NCI-H1092 (cell line): ENCODE measurements at places on chromosomes 12 and 14.

DNA sequence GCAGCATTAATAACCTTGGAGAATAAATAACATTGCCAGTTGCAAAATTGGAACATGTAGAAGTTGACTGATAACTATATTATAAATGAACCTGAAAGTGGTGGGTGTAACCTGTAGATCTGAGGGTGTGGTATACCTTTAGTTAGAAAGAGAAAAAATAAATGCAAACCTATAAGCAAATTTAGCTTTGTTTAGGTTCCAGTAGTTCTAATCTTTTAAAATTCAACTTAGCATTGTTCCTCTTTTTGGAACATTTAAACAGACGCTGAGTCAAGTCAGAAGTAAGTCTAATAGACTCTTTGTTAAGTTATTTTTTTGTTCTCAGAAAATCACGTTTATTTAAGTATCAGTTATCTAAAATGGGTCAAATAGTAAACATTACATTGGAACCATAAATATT, 120.0 kb downstream of the DNAI7 start:
- DNase-seq, result no peak

DNA sequence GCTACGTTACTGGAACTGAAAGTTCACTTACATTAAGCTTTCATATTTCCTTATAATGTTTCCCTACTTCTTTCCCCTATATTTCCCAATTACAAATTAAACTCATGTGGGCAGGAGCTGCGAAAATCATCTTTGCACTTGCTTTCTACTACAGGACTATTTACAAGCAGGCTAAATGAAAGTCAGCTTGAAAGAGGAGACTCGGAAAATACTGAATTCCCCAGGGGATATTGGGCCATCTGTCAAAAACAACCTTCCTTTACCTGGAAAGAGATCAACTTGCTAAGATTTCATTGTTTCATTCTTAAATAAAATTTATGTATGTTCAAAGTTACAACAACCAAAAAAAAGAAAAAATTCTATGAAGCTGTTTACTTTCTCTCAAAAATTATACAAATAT, 92.8 kb upstream of the BBS10 start:
- DNase-seq, result no peak

DNA sequence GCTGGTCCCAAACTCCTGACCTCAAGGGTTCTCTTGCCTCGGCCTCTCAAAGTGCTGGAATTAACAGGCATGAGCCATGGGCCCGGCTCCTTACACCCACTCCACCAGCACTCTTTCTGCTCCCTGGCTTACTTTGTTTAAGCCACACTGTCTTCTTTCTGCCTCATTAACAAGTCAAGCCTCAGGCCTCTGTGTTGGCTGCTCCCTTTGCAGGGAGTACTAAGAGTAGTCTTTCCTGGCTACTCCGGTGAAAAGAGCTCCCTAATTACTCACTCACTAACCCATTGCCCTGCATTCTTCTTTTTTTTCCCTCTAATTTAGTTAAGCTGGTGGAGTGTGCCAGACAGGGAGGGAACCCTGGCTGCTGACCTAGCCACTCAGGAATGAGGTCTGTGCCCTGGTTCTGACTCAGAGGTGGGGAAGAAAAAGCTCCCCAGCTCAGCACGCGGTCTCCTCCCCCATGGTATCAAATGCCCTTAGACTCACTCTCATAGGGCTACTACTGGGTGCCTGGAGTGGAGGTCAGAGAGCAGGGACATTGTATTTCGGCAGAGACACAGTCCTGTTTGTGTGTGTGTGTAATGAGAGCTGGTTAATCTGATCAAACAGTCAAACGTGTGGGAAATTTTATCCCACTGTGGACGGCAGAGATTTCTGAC, 19.8 kb downstream of the GALNT6 start:
- DNase-seq, result no peak

GRCh38 chr12:40033242-40033630, 72.6 kb downstream of the SLC2A13 start:
- DNase-seq, result no peak

DNA sequence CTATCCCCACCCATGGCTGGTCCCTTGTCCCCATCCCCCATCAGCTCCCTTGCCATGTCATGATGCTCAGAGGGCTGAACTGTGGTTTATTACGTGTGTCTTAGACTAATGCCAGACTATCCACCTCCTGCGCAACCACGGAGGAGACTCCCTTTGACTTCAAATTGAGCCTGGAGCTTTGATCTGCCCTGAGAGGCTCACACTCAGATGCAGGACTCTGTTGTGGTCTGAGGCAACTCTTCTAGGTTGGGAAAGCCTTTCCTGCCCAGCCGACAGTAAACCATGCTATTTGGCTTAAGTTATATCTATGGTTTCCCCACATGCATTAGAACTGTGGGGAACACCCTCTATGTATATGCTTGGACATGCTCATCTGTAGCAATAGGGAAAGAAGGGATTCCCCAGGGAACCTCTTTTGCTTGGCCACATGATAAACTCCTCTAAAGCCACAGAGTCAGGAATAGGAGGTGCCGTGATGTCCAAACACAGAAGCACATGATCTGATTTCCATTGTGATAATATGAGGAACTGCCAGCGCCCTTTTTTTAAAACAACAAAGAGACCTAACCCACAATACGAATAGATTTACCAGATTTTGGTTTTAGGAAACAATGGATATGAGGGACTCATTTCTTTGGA, 11.1 kb upstream of the LGALS3 start:
- no peak for DNase-seq

DNA sequence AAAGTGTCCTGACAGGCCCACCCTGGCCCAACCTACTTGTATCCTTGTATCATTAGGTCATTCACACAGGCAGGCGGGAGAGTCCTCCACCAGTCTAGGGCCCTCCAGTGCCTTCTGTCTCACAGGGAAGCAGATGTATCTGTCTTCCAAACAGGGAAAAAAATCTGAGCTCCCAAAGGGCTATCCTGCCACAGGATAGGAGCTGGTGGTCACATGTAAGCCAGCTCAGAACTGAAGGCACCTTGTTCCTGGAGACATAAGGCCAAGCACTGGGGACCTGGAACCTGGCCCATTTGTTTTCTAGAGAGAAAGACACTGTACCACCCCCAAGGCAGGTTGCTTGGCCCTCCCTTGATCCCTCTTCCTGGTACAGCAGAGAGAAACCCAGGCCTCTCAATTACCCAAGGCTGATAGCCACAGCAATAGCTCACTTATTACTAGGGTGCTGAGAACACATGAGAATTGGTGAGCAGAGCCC, 19.4 kb upstream of the PLEKHH1 start:
- no peak for DNase-seq

DNA sequence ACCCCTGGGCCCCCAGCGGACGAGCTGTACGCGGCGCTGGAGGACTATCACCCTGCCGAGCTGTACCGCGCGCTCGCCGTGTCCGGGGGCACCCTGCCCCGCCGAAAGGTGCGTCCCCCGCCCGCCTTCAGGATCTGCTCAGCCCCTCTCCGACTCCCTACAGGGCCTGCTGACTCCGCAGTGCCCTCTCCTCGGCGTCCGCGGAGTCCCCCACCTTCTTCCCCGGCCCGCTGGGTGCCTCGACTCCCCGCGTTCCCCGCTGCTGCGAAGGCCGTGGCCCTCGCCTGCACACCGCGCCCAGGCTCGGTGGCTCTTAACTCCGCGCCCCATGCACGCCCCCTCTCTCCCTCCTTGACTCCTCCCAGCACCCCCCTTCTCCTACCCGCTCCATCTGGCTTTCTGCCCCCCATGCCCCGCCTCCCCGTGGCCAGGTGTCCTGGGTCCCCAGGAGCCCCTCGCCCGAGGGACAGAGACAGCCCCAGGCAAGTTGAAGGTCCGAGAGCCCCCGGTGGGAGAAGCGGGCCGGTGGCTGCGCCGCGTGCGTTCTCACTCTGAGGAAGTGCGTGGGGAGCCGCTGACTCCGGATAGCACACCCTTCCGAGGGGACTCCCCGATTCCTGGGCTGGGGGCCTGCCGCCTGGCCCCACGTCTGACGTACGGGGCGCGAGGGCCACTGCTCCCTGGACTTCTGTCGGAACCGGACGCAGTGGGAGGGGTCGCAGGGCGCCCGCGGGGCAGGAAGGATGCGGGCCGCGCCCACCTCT, 594 bp downstream of the TAMALIN start:
- no peak for DNase-seq

GRCh38 chr14:87351007-87351406, 642.0 kb downstream of the GALC start:
- DNase-seq, result no peak

DNA sequence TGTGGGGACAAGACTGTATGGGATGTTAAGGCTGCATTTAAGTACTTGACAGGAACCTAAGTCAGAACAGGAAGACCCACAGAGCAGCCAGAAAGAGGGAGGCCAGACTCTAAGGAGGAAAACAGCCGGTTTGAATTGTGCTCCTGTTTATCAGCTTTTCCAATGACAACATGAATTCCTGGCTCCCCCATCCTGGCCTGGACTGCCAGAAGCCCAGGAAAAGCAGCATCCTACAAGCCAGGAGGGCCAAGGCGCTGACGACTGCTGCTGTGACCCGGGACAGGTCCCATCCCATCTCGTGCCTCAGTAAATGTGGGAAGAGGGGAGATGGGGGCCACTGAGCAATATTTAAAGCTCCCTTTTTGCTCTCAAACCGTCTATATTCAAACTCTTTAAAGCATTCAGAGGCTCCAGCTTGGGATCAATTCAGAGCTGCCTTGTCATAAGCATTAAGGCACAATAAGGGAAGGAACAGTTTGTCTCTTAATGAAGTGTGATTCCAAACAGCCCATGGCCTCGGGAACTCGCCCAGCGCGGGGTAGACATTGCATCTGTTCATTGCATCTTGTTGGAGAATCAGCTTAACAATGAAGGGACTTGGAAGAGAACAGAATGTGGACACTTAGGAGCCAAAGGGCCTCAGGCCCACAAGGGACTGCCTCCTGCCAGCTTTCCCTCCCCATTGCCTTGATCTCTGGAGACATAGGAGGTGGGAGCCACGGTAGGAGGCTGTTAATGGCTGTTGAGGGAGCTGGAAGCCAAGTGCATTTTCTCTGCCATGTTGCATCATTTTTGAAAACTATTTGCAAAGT, 49.6 kb downstream of the CMKLR1 start:
- DNase-seq, result no peak

GRCh38 chr12:7092229-7092985, at the start of gene C1R:
Gene C1R, minus strand, starts transcription at chr12:7092445. Its CDS starts 57 bp downstream, at chr12:7092388.
- DNase-seq, result no peak

- no peak for DNase-seq
Measured at GRCh38 chr14:69373104-69373503, 25.0 kb downstream of the ERH start.

- no peak for DNase-seq
Measured at GRCh38 chr12:131863711-131864396, 30.6 kb upstream of the ULK1 start.

DNA sequence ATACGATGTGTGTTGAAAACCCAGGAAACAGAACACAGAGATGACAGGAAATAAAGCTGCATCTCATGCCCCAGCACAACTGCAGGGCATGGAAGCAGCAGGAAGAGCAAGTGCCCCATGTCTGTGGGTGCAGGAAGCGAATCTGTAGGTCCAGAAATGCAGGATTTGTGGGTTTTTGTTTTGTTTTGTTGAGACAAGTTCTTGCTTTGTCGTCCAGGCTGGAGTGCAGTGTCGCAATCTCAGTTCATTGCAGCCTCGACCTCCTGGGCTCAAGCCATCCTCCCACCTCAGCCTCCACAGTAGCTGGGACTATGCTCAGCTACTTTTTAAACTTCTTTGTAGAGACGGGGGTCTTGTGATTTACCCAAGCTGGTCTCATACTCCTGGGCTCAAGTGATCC, 6.2 kb upstream of the RPS6KL1 start:
- no peak for DNase-seq

DNA sequence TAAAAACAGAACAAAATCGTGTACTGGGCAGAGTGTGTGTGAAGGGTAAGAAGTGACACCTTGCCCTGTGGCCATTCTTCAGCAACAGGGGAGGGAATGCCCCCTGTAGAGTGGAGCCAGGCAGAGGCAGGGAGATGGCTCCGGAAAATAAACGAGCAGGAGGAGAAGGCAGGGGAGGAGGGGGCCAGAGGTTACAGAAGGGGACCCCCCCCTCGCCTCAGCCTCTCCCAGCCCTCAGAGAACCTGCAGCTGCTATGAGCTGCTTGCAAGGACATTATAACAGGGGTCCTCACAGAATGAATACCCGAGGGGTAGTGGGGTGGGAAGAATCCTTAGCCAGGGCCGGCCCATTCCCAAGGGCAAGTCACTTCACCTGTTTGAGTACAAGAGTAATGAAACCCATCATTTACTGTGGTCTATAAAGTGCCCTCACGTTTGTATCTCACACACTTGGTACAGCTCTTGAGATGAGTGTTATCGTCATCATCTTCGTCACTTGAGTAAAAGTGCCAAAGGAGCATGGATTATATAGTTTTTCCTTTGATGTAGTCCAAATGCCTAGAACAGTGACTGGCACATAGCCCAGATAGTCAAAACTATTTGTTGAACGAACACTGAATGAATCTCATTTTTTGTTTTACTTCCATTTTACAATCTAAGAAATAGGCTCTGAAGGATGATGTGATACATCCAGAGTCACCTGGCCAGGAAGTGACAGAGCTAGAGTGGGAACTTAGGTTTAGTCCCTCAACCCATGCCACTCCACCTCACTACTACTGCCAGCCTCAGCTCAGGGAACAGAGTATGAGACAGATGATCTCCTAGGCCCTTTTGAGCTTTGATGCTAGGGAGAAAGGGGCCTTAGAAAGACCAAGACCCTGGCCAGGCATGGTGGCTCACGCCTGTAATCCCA, 14.5 kb downstream of the SCNN1A start:
- no peak for DNase-seq

- peak; percentile 0 for DNase-seq
Measured at GRCh38 chr12:62581288-62582064, 114.8 kb downstream of the MON2 start.
